Adrenal gland (tissue), 19 donors: ENCODE measurements at places on chromosomes 6 and 20.

GRCh38 chr20:16107172-16107870 lies 465.9 kb downstream of the KIF16B start:
- DNase-seq, result peak; percentile 66

DNA sequence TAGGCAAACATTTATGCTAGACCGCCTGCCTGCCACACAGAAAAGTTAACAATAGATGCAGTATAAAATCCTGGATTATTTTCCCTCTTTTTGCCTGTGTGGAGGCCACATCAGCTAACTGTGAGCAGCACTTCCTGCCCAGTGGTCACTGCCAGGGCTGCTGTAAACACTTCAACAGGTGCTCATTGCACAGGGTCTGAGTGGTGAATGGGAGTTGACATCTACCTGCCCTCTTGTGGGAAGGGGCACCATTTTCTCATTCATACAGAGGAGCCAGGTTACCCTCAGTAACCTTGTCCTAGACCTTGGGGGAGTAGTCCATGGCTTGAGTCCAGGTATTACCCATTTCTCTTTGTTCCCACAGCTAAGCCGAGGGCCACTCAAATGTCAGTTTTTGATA lies 235.3 kb downstream of the TMEM242 start:
- DNase-seq, result no peak

GRCh38 chr6:161273752-161274487 lies at the start of gene AGPAT4:
Gene AGPAT4 (minus strand): TSS chr6:161274061. CDS start chr6:161232213, 41,848 bp downstream.
- DNase-seq, result peak; percentile 69

- peak; percentile 31 for DNase-seq
Observed at GRCh38 chr6:149860834-149861602, 3.1 kb downstream of the LRP11 start.

DNA sequence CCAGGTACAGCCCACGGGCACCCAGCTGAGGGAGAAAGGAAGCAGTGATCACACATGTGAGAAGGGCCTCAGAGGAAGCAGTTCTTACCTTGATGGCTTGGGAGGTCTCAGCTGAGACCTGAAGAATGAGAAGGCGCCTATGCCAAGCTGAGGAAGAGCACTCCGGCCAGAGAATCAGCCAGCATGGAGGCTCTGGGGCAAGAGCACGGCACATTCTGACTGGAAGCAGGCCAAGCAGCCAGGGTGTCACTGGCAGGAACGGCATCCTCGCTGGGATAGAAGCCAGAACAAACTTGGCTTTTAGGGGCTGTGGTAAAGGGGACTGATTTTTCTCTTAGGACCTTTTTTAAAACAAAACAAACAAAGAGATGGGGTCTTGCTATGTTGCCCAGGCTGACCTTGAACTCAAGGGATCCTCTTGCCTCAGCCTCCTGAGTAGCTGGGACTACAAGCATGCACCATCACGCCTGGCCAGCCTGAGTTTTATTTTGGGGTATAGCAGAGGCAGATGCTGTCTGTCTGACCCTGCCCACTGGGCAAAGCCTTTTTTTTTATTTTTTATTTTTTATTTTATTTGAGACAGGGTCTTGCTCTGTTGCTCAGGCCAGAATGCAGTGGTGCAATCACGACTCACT lies 17.6 kb downstream of the GHRH start:
- DNase-seq, result peak; percentile 70

DNA sequence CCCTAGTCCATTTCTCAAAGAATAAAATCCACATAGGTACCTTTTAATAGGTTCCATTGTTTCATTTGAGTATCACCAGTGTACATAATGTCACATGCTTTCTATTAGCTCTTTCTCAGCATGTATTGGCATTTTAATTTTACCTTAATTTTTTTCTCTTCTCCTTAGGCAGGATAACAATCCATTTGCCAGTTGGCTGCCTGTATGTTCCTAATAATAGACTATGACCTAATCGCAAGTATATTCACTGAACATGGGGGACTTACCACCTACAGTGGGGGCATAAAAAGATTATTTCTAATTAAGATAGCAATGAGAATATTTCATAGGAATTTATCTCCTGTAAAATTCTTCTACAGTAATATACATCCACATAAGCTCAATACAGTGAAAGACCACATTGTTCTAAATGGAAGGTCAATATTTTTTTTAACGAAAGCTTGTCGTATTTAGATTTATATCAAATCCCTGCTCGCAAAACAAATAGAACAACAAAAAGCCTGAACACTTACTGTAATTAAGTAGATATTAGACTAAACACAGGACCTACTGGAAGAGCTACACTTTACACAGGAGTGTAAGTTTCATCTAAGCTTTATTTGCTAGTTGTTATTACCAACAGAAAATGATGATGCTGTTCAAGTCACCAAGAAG lies 76.4 kb downstream of the OGFRL1 start:
- DNase-seq, result no peak

DNA sequence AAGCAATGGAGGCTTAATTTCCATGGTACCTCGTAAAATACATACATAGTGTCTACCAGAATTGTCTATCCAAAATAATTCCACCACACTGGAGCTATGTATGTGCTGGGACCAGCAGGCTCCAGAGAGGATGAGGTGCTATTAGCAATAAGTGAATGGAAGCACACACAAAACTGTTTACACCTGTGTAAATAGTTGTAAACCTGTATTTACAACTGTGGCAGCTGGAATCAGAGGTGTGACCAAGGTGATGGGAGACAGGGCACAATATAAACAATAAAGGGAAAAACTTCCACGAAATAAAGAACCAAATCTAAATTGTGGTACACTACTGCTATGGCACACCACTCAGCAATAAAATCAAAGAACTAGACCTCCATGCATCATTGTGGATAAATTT lies 14.4 kb downstream of the RARS2 start:
- no peak for DNase-seq

GRCh38 chr6:71533939-71534379 lies 245.3 kb downstream of the OGFRL1 start:
- DNase-seq, result no peak

GRCh38 chr6:122853259-122853995 lies 64.4 kb downstream of the SMPDL3A start:
- DNase-seq, result no peak

DNA sequence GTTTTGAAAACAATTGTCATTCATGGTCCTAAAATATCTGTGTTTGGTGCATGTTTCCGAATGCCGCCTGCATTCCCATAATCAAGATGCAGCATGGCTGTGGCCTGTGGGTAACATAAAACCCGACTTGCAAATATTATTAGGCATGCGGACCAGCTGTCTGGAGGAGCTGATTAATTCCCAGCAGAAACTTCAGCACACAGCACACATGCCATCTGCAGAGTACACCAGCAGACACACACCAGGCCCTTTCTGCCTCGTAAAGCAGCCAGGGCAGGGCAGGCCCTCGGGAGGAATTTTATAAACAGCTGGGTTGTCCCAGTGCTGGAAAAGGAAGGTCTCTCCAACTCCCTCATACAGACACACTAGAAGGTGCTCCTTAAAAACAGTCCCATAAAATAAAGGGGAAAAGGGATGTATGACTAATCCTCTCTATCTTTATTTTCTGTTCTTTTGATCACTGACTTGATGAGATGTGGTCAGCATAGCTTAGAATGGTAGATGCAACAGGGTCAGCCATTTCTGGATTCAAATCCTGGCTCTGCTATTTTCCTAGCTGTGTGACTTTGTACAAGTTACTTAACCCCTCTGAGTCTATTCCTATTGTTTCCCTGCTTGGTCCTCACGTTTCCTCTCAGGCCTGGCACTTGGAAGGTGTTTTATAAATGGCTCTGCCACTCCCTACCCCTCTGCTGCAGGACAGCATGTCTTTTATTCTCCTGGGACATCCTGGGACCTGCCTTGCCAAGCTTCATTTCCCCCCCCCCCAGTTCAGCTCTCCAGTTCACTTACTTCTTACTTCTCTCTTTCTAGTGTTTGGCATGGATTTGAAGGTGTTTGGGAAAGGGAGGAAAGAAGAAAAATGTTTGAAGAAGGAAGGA lies 85.9 kb upstream of the TRAF3IP2 start:
- no peak for DNase-seq

GRCh38 chr20:63180569-63181185 lies 35.3 kb downstream of the YTHDF1 start:
- DNase-seq, result no peak

- DNase-seq, result no peak
Observed at GRCh38 chr6:19394051-19394450, 443.1 kb upstream of the ID4 start.

GRCh38 chr6:3911614-3912336 lies 62.6 kb downstream of the FAM50B start:
- DNase-seq, result peak; percentile 67

DNA sequence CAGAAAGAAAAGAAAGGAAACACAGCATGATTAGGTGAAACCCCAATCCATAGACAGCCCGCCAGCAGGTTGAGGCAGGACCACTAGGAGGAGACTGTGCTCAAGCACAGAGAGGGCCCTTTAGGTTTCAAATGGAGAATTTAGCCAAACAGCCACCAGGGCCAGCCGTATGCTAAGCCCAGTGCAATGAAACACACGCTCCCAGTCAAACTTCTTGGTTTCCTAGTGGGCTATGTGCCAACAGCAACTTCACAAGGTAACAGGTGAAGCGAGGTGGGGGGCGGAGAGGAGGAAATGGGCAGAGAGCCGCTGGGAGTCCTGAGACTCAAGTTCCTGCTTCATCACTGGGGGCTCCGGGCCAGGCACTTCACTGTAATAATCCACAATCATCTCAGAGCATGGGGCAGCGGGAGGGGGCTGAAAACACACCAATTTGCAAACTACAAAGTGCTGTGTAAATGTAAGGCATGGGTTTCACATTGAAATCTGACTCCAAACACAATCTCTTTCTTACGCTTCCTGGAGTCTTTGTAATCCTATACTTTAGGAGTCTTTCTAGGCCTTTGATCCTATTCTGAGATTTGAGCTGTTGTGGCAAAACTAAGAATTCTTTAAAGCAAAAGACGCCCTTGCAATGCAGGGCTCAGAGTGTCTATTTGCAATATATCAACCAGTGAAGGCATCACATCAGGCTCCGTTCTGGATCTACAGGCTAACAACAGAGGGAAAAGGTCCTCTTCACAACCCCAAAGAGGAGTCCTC lies 117.3 kb downstream of the OPRM1 start:
- peak; percentile 14 for DNase-seq

GRCh38 chr20:38303908-38304379 lies at the start of gene BPI:
Gene BPI (plus strand): TSS chr20:38304156. CDS start chr20:38304224, 68 bp downstream.
- peak; percentile 45 for DNase-seq

DNA sequence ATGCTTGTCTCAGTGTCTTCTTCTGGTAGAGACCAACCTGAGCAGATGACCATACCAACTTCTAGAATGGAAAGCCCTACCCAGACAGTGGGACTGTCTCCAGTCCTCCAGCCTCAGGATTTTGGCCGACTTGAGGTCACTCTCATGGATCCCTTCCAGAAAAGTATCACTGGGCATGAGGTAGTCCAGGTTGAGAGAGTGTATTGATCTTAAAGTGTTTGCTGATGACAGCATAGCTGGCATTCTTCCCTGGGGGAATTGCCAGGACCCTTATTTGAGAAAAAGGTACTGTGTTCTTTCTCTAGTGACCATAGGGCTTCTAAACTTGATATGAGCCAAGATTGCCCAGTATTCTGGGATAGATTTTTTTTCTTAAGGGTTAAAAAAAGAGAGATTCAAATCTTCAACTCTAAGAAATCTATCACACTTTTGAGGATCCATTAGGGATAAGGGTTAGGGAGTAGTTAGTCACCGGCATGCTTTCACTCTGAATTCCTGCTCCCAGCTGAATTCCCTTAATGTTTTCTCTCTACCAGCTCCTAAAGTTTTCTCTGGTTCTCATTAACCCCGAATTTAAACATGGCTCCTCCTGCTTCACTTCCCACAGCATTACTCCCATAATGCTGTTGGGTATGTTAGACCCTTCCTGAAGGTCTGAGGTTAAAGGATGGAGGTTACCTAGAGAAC lies 73.6 kb upstream of the FLRT3 start:
- DNase-seq, result no peak

DNA sequence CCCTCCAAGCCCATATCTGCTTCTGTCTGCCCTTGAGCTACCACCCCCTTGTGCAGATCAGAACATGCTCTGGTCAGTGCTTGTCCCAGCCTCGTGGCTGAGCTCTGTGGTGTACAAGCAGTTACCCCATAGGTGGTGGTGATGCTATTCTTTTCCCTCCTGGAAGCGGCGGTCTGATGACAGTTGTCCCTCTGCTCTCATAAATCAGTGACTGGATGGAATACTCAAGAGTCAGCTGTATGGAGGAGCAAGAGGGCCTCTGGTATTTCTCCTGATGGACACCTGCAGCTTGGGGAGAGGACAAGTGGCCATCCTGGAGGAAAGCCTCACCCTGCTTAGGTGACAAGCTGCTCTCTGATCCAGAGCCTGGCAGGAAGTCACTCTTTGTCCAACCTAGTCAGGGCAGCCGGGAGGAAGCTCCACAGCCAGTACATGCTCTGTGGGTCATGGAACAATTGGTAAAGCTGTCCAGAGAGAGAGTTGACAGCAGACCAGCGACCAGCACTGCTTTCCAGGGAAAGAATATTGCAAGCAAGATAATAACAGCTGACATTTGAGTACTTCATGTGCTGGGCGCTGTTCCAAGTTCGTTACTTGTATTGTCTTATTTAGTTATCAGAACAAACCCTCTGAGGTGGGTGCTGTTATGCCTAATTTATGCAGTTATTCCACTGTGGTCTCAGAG lies 47.1 kb downstream of the SCAND1 start:
- DNase-seq, result peak; percentile 43

GRCh38 chr20:49482621-49483017 lies at the start of gene KCNB1:
Gene KCNB1 (minus strand): TSS chr20:49482668. CDS start chr20:49482480, 188 bp downstream.
- peak; percentile 42 for DNase-seq

DNA sequence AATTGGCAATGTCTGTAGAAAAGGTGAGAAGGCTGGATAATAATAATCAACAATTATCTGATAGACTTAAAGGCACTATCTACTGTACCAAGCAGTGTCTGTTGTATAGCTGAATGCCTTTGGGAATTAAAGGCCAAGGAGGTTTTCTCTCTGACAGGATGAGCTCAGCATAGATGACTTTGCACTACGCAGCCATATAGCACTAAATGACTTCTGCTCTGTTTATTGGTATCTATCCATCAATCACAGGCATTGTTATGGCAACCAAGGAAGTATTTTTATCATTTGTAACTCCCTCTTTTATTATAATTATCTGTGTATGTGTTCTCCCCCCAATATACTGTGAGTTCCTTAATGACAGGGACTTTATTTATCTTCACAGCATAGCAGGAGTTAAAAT lies 654.3 kb downstream of the PHF3 start:
- no peak for DNase-seq

- DNase-seq, result no peak
Observed at GRCh38 chr6:2449572-2449940, 204.2 kb upstream of the GMDS start.

DNA sequence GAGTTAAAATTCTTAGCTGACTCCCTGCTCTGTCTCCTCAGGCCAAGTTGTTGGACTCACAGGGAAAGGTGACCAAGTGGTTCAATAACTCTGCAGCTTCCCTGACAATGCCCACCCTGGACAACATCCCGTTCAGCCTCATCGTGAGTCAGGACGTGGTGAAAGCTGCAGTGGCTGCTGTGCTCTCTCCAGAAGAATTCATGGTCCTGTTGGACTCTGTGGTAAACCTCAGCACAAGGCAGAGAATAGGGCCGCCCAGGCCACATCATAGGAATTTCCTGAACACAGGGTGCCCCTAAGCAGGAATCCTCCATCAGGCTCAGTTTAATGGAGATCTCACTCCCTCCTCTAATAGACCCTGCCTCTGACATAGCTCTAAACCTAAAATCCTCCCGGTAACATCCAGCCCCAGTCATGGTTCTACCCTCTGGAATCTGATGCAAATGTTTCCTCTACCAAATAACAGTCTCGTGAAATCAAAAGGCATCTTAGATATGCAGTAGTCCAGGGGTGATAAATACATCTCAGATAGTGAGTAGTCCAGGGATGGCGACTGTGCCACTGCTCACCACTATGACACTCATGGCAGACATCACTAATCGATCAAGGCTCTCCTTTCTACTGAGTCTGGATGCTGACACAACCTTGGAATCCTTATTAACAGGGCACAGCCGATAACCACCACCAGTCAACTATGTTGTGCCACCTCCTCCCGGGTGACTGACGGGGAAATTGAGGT lies 18.3 kb downstream of the BPIFB1 start:
- DNase-seq, result no peak
